ENCODE measurements at places on chromosomes 16 and 17.

- no peak for DNase-seq
These were observed 57.2 kb upstream of the CIBAR2 start for GRCh38 chr16:85169333-85170065.

DNA sequence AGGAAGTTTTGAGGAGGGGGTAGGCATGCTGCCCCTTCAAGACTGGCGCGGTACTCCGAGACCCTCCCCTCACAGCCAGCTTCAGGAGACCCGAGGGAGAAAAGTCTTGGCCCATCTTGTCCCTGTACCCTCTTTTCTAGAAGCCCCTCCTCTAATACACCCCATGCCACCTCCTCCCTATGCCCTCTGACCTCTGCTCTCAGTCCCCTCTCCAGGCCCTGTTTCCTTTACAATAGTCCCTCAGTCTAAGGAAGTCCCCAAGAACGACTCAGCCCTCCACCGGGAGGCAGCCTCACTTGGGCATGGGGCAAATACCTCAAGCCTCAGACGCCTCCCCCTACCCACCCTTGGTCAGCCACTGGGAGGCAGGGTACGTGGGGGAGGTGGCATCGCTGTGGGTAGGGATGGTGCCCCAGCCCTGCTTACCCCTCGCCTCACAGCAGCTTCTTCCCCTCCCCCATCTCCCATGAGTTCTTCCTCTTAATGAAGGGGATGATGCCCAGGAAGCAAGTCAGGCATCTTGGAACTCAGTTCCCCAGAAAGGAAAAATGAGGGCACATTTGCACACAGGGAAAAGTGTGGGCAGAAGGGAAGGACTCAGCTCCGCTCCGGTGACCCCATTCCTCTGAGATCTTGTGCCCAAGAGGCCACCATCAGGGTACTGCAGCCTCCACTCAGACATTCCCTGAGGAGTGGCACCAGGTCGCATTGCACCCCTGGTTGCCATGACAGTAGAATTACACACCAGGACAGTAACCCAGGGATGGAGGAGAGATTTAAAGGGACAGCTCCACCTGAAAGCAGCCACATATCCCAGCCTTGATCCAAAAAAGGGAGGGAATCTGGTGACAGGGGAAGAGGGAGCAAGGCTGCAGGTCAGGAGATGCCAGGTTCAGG, 6.2 kb downstream of the MPP2 start:
- no peak for DNase-seq

DNA sequence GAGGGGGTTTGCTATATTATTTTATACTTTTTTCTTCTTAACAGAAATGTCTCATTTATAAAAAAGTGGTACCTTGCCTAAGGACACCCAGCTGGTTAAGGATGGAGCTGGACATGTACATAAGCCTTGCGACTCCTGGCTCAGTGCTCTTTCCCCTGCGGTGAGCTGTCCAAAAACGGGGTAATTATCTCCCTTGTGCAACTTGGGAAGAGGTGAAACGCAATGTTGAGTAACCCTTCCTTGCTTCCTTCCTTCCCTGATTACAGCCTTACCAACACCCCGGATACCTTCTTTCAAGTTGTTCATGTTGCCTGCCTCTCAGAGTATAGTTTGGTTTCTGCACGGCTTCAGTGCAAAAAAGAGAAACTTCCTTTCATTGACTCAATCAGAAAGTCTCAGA, 94.1 kb upstream of the XYLT1 start:
- no peak for DNase-seq

DNA sequence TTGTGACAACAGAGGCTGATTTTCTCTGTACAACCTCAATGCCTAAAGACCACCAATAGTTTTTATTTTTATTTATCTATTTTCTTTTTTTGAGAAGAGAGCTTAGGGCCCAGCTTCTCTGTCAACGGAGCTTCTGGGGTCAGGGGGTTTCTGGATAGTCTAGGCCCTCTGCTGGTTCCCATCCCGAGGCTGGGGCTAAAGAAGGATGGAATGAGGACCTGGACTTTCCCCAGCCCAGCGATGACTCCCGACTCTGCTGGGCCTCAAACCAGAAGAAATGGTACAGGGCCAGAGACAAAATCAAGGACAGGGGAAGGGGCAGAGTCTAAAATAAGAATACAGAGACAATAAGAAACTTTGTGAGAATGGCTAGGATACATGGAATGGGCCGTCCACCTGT, 5.7 kb upstream of the TSPOAP1 start:
- no peak for DNase-seq

- no peak for DNase-seq
These were observed at the start of gene RARA for GRCh38 chr17:40309031-40309948. RARA (plus strand) TSS chr17:40309180; CDS start chr17:40331219, 22,039 bp downstream.

DNA sequence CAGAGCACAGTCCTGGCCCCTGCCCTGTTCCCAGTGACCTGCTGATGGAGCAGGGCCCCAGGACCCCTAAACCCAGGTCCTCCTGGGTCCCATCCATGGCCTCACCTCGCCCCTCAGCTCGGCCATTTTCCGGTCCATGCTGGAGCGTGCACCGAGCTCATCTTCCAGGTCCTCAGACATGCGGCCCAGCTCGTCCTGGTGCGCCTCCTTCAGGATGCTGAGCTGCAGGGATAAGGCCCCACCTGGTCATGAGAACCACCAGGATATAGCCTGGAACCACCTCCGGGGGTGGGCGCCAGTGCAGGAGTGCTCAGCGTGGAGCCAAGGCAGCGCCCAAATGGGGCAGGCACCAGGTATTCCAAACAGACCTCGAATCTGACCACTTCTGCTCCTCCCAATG, 17.9 kb downstream of the CCDC102A start:
- no peak for DNase-seq

- DNase-seq = no peak
These were observed 10.8 kb downstream of the COTL1 start for GRCh38 chr16:84607061-84607460.

DNA sequence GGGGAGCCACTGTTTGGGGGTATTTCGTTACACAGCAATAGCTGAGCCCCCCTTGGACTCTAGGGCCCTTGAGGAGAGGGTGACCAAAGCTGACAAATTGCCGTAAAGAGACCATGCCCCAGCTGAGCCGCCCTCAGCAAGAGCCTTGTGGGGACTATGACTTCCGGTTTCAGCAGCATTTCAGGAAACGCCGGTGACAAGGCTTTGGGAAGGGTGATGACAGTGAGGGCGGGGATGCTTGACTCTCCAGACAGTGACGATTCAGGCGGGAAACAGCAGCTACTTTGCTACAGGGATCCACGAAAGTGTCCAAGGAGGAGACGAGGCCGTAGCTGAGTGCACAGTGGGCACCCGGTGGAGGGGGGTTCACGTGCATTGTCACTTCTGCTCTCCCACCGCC, 360.8 kb downstream of the C16orf95 start:
- no peak for DNase-seq

DNA sequence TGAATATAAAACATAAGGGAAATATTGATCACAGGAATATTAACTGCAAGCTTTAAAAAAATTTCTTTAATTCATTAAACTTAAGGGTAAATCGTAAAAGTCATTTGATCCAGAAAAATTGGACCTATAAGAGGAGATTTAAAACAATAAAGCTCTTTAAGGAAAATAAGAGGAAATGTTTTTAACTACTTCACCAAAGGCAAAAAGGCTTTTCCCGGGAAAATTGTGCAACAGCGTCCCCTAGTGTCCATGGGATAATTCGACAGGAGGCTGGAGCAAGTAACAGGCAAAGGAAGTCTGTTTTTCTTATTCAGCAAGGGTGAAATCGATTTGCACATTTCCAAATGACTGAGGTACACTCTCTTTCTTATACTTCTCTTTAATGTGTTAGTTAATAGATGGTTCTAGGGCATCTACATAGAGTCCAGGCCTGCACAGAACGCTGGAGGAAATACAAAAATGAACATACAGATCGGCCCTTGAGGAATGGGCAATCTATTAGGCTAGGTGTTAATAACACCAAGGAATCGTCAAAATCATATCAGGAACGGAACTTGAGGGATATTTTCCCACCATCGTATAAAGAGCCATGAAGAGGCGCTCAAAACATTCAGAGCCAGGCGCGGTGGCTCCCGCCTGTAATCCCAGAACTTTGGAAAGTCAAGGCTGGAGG, 61.4 kb downstream of the ZNF18 start:
- DNase-seq = no peak

GRCh38 chr16:66476328-66477027, 49.4 kb downstream of the BEAN1 start:
- DNase-seq = no peak

- no peak for DNase-seq
These were observed 767.6 kb upstream of the EEF2KMT start for GRCh38 chr16:5865236-5865635.

All from NCI-H524 treated with DMSO at 0.1 percent for 48 hours (cell line).